ENCODE measurements at places on chromosomes 6 and 20. TPM values are rescaled to one million over a fixed set of nuclear protein-coding genes. Genes with fewer than 3 reads are reported as not detected.
A peak's percentile ranks its signal among the peaks of the same experiment; 100 is the strongest.

GRCh38 chr20:62682912-62683517, 25.6 kb upstream of the NTSR1 start:
- DNase-seq, result no peak

- no peak for DNase-seq
Observed at GRCh38 chr6:142744836-142745235, 200.1 kb downstream of the HIVEP2 start.

GRCh38 chr20:31934968-31935764, 16.7 kb downstream of the PDRG1 start:
- no peak for DNase-seq

Gene ZC3H12D
- total RNA-seq, result 0.86 TPM

- no peak for DNase-seq
Observed at GRCh38 chr20:53284696-53285095, 308.9 kb downstream of the ZNF217 start.

Gene ERVFRD-1
- total RNA-seq, result 0.08 TPM

DNA sequence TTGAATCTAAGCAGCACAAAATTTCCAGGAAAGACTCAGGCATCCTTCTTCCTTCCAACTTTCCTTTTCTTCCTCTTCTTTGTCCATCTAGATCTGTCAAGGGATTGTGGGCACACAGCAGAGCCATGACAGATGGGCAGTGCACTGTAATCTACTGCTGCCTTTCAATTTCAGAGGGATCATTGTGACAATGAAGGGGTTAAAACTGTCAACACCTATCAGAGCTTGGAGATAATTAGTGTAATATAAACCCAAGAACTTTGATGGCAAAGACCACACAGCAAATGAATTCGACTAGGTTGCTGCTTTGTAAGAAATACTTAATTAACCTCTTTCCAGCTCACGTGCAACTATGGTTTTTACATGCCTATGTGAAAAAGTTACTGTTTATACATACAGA, 55.0 kb downstream of the SAMD5 start:
- DNase-seq, result no peak

Gene GSTA2
- total RNA-seq, result 45.2 TPM

Gene FAM162B
- 0.63 TPM for total RNA-seq

- DNase-seq, result peak; percentile 46
Observed at GRCh38 chr6:148367411-148368024, 24.9 kb downstream of the SASH1 start.

- no peak for DNase-seq
Observed at GRCh38 chr6:97841763-97842162, 558.7 kb upstream of the MMS22L start.

GRCh38 chr20:24108581-24108980, 120.0 kb upstream of the GGTLC1 start:
- DNase-seq, result no peak

GRCh38 chr20:48653706-48654051, 174.1 kb downstream of the PREX1 start:
- no peak for DNase-seq

DNA sequence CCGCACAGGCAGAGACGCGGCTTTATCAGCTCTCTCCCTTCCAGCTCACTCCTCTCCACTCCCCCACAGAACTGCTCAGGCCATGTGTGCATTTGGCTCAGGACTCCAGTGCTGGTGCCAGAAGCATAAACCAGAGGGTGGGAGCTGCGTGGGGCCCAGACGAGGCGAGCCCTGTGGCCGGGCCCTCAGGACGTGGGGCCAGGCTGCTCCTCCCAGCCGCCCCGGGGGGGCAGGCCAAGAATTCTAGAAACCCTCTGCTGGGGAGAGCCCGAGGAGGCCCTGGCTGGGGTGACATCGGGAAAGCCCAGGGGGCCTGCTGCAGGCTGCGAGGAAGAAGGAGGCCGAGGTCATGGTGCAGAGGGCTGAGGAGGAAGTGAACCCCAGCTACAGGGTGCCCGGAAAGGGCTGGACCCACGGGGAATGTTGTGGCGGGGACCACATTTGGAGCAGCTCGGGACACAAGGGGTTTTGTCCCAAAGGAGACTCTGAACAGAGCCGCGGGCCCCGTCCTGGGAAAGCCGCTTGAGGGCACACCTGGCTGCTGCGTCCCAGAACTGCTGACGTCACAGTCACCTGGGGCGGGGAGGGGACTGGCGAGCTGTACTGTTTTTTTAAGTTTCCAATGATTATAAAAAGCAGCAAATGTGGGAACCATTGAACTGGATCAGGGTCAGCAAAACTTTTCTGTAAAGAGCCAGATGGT, 107.1 kb downstream of the BANF2 start:
- peak; percentile 66 for DNase-seq

GRCh38 chr6:10297832-10298231, 117.0 kb downstream of the TFAP2A start:
- no peak for DNase-seq

Gene SDC4
- 89.3 TPM for total RNA-seq

DNA sequence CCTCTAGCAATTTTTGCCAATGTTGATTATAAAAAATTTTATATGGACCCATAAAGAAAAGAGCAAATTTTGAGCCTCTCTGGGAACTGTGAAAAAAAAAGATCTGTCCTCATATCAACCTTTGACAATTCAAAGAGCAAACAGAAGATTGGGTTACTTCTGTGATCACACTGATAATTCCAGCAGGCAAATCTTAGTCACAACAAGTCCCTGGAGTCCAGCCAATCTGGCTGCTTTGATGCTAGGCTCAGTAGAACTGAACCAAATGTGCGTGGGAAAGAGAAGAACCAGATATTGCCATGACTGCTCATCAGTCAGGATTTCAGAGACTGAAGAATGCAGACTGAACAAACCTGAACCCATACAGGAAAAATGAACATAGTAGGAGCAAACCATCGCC, 438.4 kb upstream of the FLRT3 start:
- peak; percentile 59 for DNase-seq

GRCh38 chr6:8556370-8557013, 121.1 kb upstream of the SLC35B3 start:
- no peak for DNase-seq

Gene ANKEF1
- total RNA-seq, result 5.0 TPM

Gene B3GALT4
- 1.2 TPM for total RNA-seq

DNA sequence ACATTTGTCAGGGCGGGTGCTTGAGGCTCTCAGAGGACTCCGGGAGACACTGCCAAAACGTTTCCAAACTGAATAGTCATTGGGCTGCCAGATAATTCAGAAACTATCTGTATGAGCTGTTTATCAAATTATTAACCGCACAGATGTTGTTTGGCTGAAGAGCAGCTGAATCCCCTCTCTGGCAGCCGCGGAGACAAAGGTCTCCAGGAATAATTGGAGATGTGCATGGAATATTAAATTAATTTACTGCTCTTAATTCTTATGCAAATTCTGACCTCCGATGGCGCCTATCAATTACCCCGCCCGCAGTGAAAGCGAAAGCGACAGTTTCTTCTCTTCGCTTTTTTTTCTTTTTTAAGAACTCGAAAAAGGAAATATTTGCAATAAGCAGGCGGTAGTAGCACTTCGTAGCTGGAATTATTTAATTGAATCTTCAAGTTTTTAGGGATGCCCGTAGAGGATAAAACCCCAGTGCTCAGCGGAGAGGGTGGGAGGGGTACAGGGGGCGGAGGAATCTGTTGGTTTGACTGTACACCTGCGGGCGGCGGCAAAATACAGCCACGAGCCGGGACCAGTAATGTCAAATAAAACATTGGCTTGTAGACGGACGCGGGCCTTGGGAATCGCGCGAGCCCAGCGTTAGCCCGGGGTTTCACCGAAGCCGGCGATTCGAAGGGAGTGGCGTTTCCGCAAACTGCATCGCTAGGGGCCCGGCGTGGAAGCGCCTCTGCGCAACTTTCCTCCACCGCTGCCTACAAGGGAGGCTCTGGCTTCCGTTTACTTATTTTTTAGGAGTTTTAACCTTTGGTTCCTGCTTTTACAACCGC, 6.2 kb downstream of the LINC00237 start:
- DNase-seq, result no peak

Gene ZNF334
- total RNA-seq, result 1.9 TPM

- DNase-seq, result no peak
Observed at GRCh38 chr6:164750128-164750527, 559.3 kb downstream of the C6orf118 start.

DNA sequence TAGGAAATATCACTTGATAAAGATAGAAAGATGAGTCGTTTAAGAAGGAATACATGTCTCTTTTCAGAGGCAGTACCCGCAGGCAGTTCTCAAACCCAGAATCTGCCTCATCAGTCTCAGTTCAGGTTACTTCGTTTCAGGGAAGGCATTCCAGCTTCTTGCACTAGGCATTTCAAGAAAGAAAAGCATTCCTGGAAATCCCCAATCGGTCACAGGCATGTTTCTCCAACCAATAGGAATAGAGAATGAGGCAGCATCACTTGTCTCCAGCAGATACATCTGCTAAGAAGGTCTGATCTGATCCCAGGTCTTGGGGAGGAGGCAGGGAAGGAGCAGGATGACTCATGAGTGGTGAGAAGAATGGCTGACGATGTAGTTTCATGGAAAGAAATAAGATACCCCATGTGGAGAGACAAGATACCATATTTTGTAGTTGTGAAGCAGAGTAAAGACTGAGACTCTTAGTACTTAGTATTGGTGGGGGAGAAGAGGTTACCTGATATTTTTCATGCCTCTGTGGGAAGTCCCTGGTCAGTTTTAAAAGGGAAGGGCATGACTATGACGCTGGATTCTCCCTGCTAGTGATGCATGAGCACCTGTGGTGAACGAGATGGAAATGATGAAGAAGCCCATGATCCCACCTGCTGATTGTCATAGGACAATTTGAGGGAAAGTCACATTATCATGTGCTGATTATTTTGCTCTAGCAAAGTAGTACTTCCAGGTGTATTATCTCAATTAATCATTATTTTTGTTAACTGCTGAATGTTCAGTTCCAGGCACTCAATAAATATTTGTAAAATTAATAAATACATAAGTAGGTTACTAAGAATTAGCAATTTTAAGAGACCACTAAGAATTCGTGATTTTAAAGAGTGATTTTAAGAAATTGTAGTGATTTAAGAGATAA, 20.3 kb upstream of the HLA-DRB1 start:
- DNase-seq, result no peak

Gene POU3F2
- not detected for total RNA-seq

Gene SRMS
- not detected for total RNA-seq

- DNase-seq, result no peak
Observed at GRCh38 chr6:42010185-42010891, 40.0 kb upstream of the TAF8 start.

DNA sequence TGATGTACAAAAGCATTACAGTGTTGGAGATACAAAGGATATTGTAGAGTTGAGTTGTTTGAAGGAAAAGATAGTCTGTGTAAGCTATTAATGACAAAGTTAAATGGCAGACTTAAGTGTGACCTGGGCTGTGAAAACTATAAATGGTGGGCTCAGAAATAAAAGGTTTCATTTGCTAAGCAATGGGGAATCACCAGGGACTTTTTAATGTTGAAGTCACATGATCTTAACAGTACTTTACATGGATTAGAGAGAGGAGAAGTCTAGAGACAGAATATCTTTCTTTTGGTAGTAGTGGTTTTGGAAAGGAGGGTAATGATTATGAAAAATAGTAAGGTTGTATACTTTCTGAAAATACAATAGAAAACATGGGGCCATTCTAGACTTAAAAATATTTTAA, 67.1 kb downstream of the SCAF8 start:
- DNase-seq, result no peak

DNA sequence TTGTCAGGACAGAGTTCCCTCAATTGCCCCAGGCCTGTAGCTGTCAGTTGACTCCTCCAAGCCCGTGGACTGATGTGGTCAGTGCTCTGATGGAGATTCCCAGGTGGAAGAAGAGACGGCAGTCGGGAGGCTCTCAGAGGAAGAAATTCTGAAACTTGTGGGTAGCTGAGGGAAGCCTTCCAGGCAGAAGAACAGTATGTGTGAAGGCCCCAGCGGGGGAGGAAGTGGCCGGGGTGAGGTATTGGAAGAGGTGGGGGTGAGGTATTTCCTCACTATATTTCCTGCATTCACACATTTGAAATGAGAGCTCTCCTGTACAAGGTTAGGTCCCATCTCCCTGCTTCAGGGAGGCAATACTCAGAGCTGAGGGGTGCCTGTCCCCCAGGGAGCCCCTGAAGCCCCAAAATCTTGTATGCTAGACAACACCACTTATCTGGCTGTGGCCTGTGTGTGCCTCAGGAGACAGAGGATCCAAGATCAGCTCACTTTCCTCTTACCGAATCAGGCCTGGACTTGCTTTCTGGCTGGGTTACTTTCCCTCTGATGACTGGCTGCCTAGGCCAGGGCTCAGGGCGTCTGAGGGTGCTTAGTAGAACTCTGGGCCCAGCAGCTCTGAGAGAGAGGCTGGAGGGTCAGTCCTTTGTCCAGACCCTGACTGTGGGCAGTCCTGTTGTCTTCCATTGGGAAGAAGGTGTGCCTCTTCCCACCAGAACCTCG, 49.3 kb upstream of the MYL9 start:
- DNase-seq, result no peak

Gene C2
- total RNA-seq, result 451 TPM

DNA sequence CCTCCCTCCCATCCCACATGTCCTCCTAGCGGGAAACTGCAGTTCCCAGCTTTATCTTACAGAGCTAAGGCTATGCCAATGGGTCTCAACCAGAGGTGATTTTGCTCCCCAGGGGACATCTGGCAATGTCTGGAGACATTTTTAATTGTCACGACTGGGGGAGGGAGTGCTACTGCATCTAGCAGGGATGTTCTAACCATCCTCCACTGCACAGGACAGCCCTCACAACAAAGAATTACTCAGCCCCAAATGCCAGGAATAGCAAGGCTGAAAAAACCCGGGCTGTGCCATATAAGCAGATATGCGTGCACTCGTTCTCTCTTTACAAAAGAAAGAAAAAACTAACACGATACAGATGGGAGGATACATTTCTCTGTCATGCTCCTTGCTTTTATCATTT, 8.5 kb downstream of the MRPS18A start:
- no peak for DNase-seq

DNA sequence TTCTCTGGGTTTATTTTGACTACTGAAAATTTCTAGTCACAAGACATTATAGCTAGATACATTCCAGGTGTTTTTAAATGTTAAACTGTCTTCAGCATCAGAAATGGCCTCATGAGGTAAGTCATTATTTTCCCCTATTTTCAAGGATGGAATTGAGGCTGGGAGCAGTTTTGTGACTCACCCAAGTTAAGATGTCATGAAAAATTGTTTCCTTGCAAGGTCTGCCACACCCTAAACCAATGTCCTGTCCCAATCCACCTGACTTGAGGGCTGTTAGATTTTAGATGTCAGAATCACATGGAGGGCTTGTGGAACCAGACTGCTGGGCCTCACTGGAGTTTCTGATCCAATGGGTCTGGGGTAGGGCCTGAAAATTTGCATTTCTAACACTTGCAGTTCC, 16.9 kb downstream of the SLC22A3 start:
- no peak for DNase-seq

GRCh38 chr6:3306848-3307247, 48.1 kb downstream of the PSMG4 start:
- DNase-seq, result no peak

Gene FUT9
- total RNA-seq, result not detected

- no peak for DNase-seq
Observed at GRCh38 chr6:3987053-3987452, 91.9 kb downstream of the FAM217A start.

DNA sequence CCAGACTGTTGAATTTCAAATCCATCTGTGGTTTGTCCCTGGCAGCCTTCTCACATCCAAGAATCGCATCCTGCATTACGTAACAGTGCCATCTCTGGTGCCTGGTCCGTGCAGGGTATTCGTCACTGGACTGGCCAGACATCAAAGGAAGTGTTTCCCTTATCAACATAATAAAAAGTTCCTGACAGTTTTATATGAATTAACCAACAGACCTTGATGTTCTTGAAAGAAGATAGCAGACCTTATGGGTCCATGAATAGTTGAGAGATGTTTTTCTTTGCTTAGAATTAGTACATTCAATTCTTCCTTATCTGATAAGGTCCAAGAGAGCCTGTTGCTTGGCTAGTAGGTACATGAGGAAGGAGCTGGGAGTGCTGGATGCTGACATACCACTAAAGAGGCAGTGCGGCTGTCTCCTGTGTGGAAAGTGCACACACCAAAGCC, 77.6 kb downstream of the PHACTR2 start:
- no peak for DNase-seq

Measured in left lobe of liver (tissue), 2 donors.